ENCODE measurements at places on chromosomes 16 and 17. TPM values are rescaled to one million over a fixed set of nuclear protein-coding genes. Genes with fewer than 3 reads are reported as not detected.

Gene RAMP2
- 4.7 TPM for total RNA-seq

DNA sequence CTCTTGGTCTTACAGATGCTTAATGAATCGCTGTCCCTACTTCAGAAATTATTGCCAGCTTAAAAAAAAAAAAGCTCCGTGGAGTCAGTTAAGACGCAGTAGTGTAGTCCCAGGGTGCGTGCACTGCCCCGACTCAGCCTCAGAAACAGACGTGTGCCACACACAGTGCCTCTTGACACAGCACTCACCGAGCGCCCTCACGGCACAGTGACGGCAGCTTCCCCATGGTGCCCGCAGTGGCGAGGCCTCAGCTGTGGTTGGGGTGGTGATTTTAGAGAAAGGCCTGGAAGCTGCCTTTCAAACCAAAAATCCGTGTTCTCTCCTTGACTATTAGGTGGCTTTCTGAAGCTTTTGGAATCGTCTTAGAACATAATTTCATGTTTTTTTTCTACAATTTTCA is 13.9 kb downstream of the TCF25 start:
- no peak overlapping the region for H3K27ac ChIP-seq
- H3K36me3 ChIP-seq = peaks cover 83% of the 10 kb centered on the region
- DNase-seq = no peak
- H3K27me3 ChIP-seq = no peaks in the 10 kb centered on the region
- no peak overlapping the region for H3K4me3 ChIP-seq

Gene TGFB1I1
- 14.0 TPM for total RNA-seq

- H3K36me3 ChIP-seq = no peaks in the 10 kb centered on the region
- H3K4me3 ChIP-seq = peak overlapping the region; percentile 20
- H3K27me3 ChIP-seq = no peaks in the 10 kb centered on the region
- no peak for DNase-seq
These were observed 15.0 kb downstream of the HASPIN start for GRCh38 chr17:3738562-3739295.

GRCh38 chr16:4057439-4057877 is 58.8 kb downstream of the ADCY9 start:
- H3K4me1 ChIP-seq = peaks cover 18% of the 10 kb centered on the region
- H3K4me3 ChIP-seq = no peak overlapping the region
- no peak for DNase-seq
- H3K27me3 ChIP-seq = no peaks in the 10 kb centered on the region
- no peaks in the 10 kb centered on the region for H3K36me3 ChIP-seq

DNA sequence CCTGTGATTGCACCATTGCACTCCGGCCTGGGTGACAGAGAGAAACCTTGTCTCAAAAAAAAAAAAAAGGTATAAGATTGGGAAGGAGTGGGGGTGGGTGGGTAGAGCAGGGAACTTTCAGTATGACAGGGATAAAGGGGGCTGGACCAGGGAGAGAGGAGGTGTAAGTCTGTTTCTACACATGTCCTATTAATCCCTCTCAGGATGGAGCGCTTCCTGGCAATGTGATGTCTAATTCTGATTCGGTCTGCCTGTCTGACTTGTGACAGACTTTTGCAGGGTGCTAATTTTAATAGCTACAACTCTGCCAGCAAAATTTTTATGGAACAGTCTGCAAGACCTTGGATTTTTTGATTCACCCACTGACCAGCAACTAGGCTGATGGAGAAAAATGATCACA is 53.8 kb upstream of the SLC25A19 start:
- H3K36me3 ChIP-seq = no peaks in the 10 kb centered on the region
- peaks cover 87% of the 10 kb centered on the region for H3K4me1 ChIP-seq
- H3K4me3 ChIP-seq = no peak overlapping the region
- no peaks in the 10 kb centered on the region for H3K27me3 ChIP-seq
- no peak for DNase-seq
- no peak overlapping the region for H3K27ac ChIP-seq

Gene MAP2K6
- total RNA-seq = 2.7 TPM

DNA sequence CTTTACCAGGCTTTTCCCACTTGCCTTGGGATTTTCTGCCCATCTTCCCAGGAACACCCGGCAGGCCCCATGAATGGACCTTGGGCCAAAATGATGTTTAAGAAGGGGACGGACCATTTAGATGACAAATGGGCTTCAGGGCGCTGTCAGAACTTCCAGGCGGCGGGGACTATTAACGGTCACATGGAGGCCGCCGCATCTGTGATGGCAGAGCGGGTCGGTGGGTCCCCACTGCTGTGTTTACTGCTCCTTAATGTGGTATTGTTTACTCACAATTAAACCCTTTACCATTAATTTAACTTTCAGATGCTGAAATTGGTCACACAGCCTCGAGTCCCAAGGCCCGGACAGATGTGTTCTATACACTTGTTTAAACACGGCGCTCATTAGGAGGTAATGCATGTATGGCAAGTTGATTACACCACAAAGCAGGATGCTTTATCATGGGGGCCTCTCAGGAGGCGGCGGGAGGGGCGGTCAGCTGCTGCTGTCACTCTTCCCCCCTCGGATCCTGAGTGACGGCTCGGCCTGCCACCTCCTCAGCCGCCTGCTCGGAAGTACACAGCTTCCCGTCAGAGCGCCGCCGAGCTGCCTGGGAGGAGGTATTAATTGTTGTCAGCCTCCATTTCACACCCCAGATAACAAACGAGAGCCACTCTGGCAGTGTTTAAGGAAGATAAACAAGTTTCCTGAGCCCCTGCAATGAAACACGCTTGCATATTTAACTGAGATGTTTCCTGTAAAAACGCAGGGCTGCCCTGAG is 83.9 kb upstream of the IRX3 start:
- no peaks in the 10 kb centered on the region for H3K4me1 ChIP-seq
- H3K27ac ChIP-seq = no peak overlapping the region
- H3K4me3 ChIP-seq = no peak overlapping the region

Gene KRT23
- 3.1 TPM for total RNA-seq

Gene KRTAP3-1
- not detected for total RNA-seq

DNA sequence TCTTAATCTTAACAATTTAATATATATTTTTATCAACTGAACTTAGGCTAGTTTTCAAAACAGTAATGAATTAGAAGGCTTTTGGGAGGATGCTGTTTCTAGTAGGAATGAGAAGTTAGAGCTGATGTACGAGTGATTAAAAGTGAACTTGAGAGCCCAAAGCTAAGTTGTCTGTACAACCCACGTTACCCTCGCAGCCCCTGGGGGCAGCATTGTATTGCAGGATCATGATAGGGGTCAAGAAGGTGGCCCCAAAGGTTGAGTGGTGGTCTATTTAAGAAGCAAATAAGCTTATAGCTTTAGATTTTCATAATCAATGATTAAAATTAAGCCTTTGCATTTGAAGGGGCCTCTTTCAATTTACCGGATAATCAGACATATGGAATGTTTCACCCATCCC is 33.7 kb upstream of the ALDH3A2 start:
- no peak overlapping the region for H3K27ac ChIP-seq
- H3K27me3 ChIP-seq = no peaks in the 10 kb centered on the region
- no peaks in the 10 kb centered on the region for H3K36me3 ChIP-seq
- H3K4me3 ChIP-seq = no peak overlapping the region
- no peaks in the 10 kb centered on the region for H3K4me1 ChIP-seq

Gene GRB2
- total RNA-seq = 58.9 TPM

Gene SPATA32
- total RNA-seq = not detected

- peaks cover 3% of the 10 kb centered on the region for H3K4me1 ChIP-seq
- peaks cover 57% of the 10 kb centered on the region for H3K36me3 ChIP-seq
- no peak overlapping the region for H3K27ac ChIP-seq
- no peaks in the 10 kb centered on the region for H3K27me3 ChIP-seq
- H3K4me3 ChIP-seq = no peak overlapping the region
These were observed 49.5 kb downstream of the HLF start for GRCh38 chr17:55314061-55314783.

- H3K4me1 ChIP-seq = peaks cover 55% of the 10 kb centered on the region
- H3K27ac ChIP-seq = no peak overlapping the region
- no peaks in the 10 kb centered on the region for H3K27me3 ChIP-seq
- no peaks in the 10 kb centered on the region for H3K36me3 ChIP-seq
These were observed 25.4 kb downstream of the SLC39A11 start for GRCh38 chr17:73067075-73067474.

- H3K4me1 ChIP-seq = no peaks in the 10 kb centered on the region
- H3K27ac ChIP-seq = no peak overlapping the region
- H3K36me3 ChIP-seq = no peaks in the 10 kb centered on the region
- no peak overlapping the region for H3K4me3 ChIP-seq
- no peak for DNase-seq
These were observed 10.3 kb upstream of the MED13 start for GRCh38 chr17:62075308-62075815.

DNA sequence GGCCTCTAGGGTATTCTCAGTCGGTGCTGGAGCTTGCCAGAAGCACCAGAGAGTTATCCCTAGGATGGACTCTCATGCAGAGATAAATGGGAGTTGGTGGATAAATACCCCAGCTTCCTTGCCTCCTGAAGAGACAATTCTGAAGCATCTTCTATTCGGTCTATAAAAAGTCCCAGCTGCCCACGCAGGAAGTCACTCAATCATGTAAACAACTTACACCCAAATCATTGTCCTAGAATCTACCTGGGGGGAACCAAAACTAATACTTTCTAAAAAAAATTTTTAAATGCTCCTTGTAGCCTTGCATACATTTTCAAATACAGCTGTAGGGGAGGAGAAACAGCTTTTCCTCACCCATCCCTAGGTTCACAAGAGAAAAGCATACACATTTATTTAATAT is 66.6 kb upstream of the ELAC2 start:
- no peak overlapping the region for H3K4me3 ChIP-seq
- peaks cover 6% of the 10 kb centered on the region for H3K4me1 ChIP-seq
- DNase-seq = no peak

- no peak for DNase-seq
- H3K36me3 ChIP-seq = no peaks in the 10 kb centered on the region
- H3K4me3 ChIP-seq = no peak overlapping the region
- H3K27me3 ChIP-seq = no peaks in the 10 kb centered on the region
- no peaks in the 10 kb centered on the region for H3K4me1 ChIP-seq
These were observed 183.7 kb downstream of the SNX29 start for GRCh38 chr16:12160249-12160648.

Gene KRTAP1-5
- not detected for total RNA-seq

DNA sequence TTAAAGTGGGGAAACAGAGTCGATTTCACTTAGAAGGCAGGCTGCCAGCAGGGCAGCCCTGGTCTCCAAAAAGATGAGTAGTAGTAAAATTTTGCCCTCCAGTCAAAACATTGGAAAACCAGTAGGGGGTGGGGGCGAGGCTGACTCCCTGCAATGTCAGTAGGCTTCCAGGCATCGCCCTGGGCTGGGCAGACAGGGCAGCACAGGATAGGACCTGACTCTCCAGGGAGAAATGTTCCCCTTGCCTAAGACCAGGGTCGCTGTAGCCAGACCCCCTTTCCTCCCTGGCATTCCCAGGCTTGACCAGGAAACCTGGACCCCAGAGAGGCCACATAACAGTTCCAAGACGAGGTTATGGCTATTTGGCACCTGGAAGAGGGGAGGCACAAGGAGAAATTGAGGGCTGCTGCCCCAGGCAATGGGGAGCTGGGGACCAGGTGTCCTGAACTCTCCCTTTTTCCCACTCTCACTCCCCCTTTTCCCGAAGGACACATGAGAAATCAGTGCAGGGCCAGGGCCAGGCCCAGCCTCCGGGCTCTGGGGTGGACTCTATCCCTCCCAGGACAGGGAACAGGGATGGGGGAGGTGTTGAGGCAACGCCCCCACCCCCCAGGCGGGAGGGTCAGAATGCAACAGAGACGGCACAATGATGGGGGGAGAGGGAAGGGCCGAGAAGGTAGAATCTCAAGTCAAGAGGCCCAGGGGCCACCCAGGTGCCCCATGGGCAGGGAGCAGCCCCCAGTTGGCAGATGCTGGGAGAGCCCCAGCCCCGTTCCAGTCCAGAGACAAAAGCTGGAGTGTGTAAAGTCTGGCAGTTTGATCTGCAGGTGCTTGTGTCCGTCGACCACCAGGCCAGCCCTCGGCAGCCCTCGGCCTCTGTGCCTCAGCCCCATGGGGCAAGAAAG is 4.5 kb upstream of the SAMD14 start:
- H3K27me3 ChIP-seq = peaks cover 1% of the 10 kb centered on the region
- no peak overlapping the region for H3K27ac ChIP-seq
- peaks cover 42% of the 10 kb centered on the region for H3K36me3 ChIP-seq
- no peak overlapping the region for H3K4me3 ChIP-seq
- H3K4me1 ChIP-seq = peaks cover 5% of the 10 kb centered on the region
- no peak for DNase-seq

- H3K4me3 ChIP-seq = no peak overlapping the region
- H3K4me1 ChIP-seq = no peaks in the 10 kb centered on the region
- DNase-seq = no peak
These were observed 195.5 kb downstream of the HAPSTR1 start for GRCh38 chr16:9286930-9287329.
